ENCODE measurements at places on chromosomes 4 and X.

GRCh38 chr4:52911684-52912294 lies 49.7 kb downstream of the RASL11B start:
- peak; percentile 74 for DNase-seq

DNA sequence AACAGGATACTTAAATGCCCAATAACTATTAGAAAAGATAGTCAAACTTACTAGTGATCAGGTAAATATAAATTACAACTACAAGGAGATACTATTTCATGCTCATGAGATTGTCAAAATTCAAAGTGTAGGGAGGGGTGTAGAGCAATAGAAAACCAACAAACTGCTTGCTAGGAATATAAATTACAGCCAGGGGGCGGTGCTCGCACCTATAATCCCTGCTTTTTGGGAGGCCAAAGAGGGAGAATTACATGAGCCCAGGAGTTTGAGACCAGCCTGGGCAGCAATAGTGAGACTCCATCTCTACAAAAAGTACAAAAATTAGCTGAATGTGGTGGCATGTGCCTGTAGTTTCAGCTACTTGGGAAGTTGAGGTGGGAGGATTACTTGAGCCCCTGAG lies 556.5 kb upstream of the NR3C2 start:
- DNase-seq, result no peak

- DNase-seq, result peak; percentile 80
Measured at GRCh38 chr4:71186566-71187403, 152.0 kb upstream of the SLC4A4 start.

DNA sequence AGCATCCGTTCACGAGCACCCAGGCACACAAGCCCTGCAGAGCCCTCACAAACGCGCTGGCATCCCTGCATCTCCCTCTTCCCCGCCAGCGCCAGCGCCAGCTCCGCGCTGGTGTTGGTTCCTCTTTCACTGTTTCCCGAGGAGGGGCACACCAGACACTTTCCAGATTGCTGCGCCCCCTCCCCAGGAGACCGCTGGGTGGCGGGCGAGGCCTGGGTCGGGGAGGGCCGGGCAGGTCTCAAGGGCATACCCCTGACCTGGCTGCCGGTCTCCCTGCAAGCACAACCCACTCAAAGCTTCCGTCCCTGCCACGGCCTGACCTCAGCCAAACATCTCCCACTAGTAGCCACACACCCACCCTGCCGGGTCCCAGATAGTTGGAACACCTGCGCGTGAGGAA lies 2.2 kb upstream of the NKX1-1 start:
- DNase-seq, result no peak

- peak; percentile 29 for DNase-seq
Measured at GRCh38 chr4:110211007-110211769, 12.8 kb upstream of the ELOVL6 start.

DNA sequence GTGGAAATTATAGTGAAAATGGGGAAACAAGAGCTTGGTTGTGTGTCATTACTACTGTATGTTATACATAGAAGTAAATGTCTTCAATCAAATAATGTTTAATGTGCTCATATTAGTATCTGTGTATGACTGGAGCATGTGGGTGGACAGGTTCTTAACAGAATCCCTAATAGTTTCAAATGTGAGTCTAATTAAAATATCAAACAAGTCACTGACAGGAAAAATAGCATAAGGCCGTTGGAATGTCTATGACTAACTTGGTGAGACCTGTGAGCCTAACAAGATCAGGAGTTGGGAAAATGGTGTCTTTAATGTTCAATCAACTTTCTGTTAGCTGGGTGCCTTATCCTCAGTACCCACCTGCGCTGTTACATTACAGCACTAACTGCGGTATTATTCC lies 6.2 kb upstream of the CXCL3 start:
- DNase-seq, result no peak
